ENCODE measurements at places on chromosomes 4 and X.

DNA sequence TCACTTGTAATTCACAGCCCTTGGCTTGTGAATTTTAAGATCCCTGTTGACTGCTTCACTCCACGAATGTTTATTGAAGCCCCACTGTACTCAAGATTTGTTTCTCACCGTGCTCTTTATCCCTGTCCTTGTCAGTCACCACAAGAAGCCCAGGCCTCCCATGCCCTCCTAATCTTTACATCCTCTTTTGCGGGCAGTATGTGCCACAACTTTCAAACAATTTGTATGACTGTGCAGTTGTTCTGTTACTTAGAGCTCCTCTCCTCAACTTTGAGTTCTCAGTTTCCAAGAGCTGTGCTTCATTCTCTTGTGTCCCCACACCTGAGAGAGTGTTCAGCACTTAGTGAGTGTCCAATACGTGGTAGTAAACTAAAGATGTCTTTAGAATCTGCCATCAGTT lies 467.7 kb downstream of the NKX6-1 start:
- no peak for DNase-seq

DNA sequence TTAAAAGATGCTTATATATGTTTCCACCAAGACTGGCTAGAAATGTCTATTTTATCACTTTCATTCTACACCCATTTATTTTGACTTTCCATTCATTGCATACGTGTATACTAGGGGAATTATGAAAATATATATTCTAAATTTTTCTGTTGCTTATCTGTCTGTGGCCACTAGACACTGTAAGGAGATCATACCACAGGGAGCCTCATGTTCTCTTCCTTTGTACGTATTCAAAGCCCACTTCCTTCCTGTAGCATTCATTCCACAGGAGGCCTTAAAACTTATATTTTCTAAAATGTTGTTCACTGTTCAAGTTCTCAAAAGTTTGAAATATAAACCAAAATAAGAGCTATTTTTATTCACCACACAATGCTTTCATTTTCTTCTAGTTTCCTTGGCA lies 1848.9 kb upstream of the TENM3 start:
- no peak for DNase-seq

DNA sequence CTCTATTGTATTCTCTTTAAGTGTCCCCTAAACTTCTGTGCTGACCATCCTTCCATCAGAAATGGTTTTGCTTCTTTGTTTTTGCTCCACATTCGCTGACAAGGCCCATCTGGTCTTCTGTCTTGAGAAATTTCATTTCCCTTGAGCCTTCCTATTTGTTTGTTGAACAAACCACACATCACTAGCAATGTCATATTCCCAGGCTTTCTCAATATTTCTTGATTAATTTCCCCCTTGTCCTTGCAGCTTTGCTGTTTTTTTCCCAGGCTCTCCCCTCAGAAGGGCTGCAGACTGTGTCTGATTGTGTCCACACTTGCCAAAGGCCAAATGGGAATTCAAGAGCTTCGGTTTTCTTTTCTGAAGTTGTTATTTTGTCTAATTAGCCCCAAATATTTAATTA lies 158.9 kb downstream of the MID1IP1 start:
- no peak for DNase-seq

- no peak for DNase-seq
Observed at GRCh38 chrX:19709812-19710518, 177.4 kb downstream of the SH3KBP1 start.

DNA sequence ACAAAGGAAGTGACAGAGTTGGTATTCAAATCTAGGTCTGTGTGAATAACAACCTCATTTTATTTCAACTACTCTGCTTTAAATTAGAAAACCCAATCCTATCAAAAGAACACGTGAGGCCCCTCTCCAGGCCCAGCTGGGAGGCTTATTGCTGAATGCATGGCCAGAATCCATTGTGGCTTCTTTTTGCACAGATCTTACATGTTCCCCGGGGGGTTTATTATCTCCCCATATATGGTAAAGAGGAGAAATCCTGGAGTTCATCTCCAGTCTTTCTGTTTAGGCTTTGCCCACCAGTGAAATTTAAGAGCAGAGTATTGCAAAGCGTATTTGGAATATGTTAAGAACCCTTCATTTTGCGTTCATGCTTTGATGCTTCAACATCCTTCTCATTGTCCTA lies 655.6 kb downstream of the IL1RAPL1 start:
- no peak for DNase-seq

DNA sequence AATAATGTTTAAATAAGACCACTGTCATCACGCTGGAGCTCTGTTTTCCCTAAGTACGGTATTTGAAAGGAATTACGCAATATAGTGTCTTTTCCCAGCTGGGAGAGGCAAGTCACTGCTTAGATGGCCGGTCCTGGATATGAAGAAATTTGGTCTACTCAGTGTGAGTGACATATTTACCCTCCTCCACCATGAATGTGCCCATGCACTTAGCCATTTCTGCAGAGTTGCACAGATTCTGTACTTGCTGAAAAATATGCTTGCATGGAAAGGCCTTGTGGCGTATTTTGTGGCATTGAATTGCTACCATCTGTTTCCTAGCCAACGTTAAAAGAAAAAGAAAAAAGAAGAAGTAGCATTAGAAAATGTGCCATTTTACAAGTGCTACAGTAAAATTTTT lies 73.1 kb downstream of the ADGRL3 start:
- no peak for DNase-seq

DNA sequence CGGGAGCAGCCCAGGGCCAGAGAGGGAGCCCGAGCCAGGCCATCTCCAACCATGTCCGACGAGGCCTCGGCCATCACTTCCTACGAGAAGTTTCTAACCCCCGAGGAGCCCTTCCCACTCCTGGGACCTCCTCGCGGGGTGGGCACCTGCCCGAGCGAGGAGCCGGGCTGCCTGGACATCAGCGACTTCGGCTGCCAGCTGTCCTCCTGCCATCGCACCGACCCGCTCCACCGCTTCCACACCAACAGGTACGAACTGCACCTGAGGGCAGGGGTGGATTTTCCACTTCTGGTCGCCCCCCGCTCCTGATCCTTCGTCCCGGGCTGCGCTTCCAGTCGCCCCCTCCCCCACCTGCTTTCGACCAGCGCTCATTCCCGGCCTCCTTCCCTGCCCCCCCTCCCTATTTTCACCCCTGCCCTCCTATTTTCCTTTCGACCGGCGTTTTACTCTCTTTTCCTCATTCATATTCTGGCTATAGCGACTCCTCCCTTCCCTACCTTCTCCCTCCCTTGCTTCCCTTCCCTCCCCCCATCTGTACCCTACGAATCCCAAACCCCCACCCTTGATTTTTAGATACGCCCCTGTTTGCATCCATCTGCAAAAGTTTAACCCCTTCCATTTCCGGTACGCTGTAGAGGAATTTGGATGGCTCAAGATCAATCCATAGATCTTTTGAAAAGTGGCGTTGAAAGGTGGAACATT lies 633 bp downstream of the FAM199X start:
- DNase-seq = no peak

GRCh38 chr4:82213485-82214417 lies 160.0 kb downstream of the HNRNPD start:
- no peak for DNase-seq

DNA sequence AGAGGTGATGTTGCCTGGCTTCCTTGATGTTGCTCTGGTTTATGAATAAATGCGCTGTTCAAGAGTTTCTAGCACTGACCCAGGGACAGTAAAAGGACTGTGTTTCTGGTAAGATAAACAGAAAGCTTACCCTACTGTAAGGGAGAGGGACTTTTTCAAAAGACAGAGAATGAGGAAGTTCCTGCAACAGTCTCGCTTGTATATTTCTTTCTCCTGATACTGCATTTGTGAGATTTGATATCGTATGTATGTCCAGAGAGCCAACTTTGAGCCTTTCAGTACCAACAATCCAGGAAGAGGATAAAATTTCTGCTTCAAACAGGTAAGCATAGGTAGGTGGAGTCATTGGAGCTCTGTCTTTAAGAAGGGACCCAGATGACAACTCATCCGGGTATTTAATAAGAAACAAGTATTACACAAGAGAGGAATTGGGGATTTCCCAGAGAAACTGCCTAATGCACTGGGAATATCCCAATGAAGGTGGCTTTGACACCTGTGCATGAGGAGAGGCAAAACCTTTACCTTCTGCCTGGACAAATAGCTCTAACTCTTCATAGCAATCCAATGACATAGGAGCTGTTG lies 773 bp downstream of the DAPP1 start:
- no peak for DNase-seq

- DNase-seq = no peak
Observed at GRCh38 chr4:41296995-41297394, 40.3 kb downstream of the UCHL1 start.

GRCh38 chr4:158159718-158160094 lies 13.1 kb downstream of the GASK1B start:
- no peak for DNase-seq

GRCh38 chrX:10750581-10750980 lies 130.2 kb upstream of the MID1 start:
- DNase-seq = no peak

DNA sequence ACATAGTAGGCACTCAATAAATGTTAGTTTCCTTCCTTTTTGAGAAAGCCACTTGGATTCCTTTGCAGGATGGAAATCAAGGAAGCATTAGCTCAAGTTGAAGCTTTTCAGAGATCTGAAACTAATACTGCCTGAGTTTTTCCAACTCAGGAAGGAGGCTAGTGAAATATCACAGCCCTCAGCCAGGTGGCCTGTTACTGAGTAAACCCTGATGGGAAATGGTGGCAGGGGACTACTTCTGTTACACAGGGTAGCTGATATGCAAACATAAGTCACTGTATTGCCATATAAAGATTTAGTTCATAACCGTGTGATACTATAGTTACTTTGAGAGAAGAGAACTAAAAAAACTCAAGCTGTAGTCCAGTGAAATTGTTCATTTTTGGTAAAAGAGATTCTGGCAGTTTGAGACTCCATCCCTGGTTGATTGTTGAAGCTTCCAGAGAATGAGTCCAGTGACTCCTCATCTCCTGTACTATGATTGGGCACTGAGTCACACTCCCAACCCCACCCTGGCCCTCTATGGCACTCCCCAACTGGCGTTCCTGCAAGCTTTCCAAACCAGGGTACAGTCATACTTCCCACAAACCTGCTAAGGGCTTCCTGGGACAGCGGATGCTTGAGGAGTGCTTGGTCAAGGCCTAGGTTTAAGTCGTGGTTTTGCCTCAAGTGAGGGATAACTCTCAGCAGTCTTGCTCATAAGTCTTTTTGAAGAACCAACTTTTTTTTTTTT lies 81.8 kb downstream of the MID1IP1 start:
- DNase-seq = no peak

DNA sequence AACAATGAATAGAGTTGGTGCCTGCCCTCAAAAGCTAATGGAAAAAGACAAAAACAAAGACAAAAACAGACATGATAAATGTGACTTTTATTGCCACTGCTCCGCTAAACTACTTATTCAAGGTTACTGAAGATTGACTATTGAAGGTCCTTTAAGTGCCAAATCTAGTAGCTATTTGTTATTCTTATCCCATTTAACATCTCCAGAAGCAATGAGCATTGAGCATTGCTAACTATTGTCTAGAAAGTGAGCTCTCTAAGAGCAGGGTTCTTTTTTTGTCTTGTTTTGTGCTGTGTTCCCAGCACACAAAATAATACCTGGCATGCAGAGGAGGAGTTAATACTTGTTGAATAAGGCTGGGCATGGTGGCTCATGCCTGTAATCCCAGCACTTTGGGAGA lies 95.4 kb upstream of the SFRP2 start:
- no peak for DNase-seq

- no peak for DNase-seq
Observed at GRCh38 chr4:83083925-83084475, 30.5 kb downstream of the PLAC8 start.

GRCh38 chr4:185096032-185096653 lies 46.9 kb upstream of the SLC25A4 start:
- no peak for DNase-seq

GRCh38 chrX:9765072-9765736 lies 443 bp downstream of the GPR143 start:
- no peak for DNase-seq

DNA sequence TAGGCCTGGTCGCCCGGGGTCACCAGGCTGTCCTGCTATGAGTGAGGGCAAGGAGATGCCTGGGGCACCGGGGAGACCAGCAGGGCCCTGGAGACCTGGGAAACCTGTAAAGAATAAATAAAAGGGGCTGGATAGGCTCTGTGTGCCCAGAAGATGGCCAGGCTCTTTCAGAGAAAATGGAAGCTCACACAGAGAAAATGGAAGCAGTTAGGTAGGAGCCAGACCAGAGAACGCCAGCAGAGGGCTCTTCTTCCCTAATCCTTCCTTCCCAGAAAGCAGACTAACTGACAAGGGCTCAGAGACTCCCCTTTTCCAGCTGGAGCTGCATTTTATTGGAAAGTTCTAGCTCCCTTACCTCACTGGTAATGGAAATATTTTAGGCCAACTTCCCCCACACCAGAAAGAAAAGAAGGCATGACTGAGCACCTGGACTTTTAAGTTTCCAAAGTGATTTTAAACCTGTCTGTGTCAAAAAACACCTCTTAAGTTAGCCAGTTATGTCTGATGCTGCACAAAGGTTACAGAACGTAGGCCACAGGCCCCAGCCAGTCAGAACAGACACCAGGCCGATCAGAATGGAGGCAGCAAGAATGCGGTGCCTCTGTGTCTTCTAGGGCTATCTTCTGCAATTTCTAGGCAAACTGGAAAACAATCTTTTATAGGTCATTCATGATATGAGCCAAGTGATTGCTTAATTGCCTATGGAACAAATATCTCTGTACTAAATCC lies 74.0 kb downstream of the ATG4A start:
- no peak for DNase-seq

DNA sequence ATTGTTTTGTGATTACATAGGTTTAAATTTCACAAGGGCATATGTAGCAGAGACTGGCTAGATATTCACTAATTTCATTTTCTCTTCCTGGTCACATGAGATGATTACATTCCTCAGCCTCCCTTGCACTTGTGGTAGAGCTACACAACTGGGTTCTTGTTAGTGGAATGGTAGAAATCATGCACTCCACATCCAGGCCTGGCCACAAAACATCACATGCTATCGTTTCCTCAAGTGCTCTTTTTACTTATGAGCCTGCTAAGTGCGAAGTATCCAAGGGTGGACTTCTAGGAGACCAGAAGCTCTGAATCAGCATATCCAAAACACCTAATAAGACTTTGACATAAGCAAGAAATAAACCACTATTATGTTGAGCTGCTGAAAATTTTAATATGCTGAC lies 26.4 kb upstream of the HPGDS start:
- DNase-seq = no peak

GRCh38 chr4:114249561-114249960 lies 270.1 kb upstream of the ARSJ start:
- no peak for DNase-seq

DNA sequence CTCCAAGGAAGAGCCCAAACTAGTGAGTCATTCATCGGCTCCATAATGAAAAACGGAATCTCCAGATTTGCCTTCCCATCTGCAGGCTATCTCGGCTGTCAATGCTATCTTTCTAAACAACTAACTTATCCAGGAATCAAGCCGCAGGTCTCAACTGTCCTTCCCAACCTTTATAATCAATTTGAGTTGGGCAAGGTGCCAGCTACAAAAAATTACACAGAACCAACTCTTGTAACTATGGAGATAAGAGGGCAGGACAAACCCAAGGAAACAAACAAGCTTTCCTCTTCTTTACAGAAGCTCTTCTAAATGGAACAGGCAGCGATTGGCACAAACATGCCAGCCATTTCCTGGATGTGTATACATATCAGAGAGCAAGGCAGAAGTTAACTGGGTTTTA lies 61.2 kb upstream of the RAI2 start:
- DNase-seq = no peak

Data from Caco-2 (cell line).